Effector CD4-positive, alpha-beta T cell (primary cell): ENCODE measurements at places on chromosomes 3 and 15.

DNA sequence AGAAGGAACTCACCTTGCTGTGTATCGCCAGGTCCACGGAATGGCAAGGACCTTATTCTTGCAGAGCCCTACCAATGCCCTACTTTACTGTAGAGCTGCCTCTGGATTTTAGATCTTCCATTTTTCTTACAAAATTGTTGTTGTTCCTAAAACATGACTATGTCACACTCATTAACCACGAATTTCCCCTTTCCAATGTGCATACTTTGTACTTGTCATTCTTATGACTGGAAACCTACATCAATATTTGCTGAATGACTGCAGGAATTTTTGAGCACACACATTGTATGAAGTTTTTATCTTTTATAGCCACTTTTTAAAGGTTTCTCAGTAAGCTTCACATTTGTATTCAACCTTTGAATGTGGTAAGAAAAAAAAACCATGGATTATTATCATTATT lies 35.9 kb upstream of the CMSS1 start:
- DNase-seq, result no peak

GRCh38 chr3:119912220-119912619 lies 130.3 kb downstream of the NR1I2 start:
- DNase-seq, result no peak

DNA sequence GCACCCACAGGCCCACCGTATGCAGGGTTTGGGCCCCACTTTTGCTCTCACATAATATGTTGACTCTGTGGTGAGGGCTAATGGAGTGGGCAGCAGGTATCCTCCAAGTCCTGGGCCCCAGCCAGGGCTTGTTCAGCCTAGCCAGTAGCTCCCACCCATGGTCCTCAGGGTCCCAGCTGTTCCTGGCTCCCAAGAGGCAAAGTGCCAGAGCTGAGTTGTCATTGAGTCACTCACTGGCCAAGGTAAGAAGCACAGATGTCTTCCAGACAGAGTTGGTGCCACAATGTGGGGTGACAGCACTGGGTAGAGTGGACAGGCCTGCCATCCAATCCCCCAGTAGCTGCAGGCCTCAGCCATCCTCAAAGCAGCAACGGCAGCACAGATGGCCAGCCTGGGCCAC lies 4.3 kb downstream of the SHF start:
- no peak for DNase-seq

GRCh38 chr3:188037965-188038581 lies 115.9 kb upstream of the LPP start:
- DNase-seq, result no peak

GRCh38 chr3:15276028-15276724 lies 56.2 kb downstream of the SH3BP5 start:
- DNase-seq, result no peak

- DNase-seq, result no peak
Observed at GRCh38 chr3:132009241-132009640, 25.6 kb downstream of the CPNE4 start.

DNA sequence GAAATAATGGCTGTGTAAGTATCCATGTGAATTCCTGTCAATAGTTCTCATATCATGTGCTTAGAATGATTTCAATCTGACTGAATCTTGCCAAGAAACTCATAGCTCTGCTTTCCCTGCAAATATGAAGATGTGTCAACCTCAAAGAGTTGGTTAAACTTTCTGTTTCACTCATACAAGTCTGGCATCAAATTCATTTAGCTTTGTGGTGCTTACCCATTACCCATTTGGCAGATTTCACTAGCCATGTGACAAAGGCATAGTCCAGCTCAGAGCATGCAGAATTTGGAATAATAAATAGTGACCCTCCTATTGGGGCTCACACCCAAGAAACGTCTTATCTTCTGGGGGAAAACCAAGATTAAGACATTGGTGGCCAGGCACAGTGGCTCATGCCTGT lies 256.6 kb upstream of the TPRG1 start:
- no peak for DNase-seq

GRCh38 chr15:79003301-79003700 lies 58.5 kb upstream of the CTSH start:
- DNase-seq, result no peak

DNA sequence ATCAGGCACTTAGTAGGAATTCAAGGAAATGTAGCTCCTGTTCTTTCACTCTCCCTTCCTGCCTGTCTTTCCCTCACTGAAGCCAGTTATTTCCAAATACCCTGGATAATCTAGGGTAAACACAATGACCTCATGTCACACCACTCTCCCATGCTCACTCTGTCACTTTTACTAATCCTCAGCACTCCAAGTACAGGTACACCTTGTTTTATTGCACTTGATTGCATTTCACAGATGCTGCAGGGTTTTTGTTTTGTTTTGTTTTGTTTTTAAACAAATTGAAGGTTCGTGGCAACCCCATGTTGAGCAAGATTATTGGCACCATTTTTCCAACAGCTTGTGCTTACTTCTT lies 40.8 kb downstream of the PPM1L start:
- no peak for DNase-seq

DNA sequence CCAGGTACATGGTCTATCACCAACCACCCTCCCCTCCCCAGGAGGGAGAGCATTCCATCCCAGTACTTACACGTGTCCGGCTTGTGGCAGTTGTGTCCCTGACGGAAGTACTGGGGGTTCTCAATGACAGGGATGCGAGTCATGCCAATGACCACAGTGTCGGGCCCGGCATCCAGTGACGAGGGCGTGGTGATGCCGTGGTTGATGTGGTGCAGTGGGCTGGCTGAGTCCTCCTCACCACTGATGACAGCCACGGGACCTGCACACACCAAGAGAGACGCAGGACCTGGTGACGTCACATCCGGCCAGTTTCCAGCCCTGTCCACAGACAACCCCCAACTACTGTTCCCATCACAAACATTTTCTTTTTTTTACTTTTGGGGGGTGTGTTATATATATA lies 223.8 kb downstream of the NTRK3 start:
- no peak for DNase-seq

GRCh38 chr15:53962646-53963561 lies 15.3 kb upstream of the UNC13C start:
- DNase-seq, result no peak

- DNase-seq, result no peak
Observed at GRCh38 chr3:168112894-168113293, 17.2 kb upstream of the GOLIM4 start.
